ENCODE measurements at places on chromosomes 3 and 15.

DNA sequence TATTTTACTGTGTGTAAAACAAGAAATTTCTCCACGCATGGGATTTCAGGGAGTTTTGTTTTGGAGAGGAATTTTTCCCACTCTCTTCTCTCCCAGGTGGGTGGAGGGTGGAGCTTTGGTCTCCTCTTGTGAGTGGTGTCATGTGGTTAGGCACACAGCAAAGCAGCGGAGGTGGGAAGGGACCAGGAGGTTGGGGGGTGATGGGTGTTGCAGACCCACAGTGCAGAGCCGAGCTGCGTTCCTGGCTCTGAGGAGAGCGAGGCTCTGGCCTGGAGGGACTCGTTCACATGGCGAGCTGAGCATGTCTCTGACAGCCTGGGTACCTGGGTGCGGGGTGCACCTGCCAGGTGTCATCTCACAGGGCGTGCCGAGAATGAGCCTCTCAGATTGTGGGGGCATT lies 87.8 kb downstream of the RYR3 start:
- no peak for DNase-seq

- DNase-seq: no peak
Measured at GRCh38 chr3:26588931-26589330, 33.6 kb upstream of the LRRC3B start.

DNA sequence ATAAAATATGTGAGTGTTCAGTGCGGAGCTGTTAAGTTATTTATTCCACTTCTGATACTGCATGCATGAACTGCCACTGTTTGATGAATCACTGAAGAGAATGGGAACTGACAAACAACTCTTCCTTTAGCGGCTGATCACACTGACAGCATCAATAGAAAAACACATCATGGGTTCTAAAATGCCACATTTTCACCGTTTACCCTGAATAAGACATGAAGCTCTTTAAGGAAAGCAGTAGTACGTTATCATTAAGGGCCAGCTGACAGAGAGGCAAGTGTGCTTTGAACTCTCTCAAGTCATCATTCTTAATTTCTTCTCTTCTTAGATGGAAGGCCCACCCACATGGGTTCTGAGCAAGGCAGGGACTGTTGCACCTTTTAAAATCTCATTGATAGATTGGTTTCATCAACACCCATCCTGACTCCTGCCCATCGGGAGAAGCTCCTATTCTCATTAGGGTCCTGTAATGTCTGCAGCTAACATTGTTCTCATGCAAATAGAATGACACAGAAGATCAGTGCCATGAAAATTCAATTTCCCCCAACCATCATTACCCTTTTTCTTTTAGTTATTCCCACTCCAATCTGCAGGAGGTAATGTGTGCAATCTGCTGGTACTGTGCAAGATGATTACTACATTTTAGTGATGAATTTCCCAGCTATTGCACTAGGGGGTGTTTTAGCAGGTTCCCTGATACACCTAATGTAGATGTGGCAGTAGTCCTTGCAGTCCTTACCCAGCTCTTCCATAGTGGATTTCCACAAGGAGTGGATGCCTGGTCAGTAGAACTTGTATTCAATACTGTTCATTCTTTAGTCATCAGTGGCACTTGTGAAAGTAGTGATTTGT lies 119.1 kb downstream of the ROBO2 start:
- DNase-seq: no peak

DNA sequence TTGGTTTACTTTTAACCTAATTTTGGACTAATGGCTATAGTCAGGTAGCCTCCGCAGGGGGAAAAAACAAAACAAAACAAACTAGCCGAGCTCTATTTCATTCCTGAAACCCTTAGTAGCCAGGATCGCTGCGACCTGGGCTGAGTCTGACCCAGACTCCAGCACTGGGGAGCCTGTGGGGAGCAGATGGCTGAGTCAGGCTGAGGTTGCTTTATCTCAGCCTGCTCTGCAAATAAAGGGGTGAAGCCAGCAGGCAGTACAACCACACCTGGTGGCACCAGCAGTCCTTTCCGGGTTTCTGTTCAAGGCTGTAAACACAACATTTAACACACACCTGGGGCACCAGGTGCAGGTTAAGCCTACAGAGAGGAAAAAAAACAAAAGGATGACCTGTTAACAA lies 27.3 kb downstream of the ABHD2 start:
- no peak for DNase-seq

DNA sequence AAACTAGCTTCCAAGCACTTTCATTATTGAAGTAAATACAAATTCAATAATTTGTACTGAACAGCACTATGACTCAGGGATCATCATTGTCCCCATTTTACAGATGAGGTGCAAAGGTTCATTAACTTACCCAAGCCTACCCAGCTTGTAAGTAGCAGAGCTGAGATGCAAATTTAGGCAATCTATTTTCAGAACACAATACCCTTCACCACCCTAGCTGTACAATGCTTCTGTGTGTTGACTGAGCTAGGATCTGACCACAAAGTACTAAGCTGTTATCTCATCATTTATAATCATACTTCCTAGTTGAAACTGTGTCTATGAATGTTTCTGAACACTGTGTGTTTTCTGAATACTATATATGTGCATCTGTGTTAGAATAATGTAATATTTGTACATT lies 3.2 kb upstream of the ILDR1 start:
- DNase-seq: no peak

DNA sequence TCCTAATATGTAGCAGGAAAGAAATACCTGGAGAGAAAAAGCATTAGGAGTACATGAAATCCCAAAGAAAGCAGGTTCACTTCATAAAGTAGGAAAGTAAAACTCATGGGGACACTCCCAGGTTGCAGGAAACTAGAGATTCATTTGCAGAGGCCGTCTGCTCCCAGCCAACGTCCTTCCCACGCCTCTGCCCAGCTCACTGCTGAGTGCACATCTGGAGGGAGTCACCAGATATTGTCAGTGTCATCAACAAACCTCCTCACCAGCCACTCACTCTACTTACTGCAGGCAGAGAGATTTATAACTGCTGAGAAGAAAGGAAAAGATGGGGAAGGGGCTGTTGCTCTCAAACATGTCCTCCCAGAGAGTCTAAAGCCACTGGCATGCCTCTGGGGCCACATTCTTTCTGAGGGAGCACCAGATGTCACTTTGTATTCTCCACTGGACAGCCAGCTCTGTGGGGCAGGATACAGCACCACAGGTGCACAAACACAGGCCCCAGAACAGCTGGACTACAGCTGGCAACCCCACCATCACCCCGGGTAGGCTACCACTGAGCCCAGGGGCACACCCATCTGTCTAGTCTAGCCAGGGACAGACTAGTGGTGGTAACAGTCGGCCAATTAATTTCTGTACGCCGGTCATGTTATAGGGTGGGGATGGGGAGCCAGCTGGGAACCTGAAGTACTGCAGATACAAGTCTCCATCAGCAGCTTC lies 64.5 kb downstream of the NPTN start:
- no peak for DNase-seq

DNA sequence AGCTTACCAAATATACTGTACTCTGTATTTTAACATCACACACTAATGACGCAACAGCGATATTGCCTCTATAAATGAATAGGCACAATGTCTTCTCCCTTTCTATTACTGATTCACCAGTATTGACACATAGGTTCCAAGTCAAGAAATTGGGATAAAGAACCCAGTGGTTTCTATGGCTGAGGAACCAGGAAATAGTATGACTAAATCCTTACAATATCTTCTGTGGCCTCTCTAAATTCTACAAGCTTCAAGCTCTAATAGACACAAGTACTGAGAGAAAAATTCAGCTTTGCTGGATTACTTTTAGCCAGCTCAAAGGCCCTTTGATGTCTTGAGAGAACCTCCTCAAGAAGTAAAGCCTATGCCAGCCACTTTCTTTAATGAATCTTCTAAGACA lies 162.5 kb downstream of the DPH6 start:
- no peak for DNase-seq

DNA sequence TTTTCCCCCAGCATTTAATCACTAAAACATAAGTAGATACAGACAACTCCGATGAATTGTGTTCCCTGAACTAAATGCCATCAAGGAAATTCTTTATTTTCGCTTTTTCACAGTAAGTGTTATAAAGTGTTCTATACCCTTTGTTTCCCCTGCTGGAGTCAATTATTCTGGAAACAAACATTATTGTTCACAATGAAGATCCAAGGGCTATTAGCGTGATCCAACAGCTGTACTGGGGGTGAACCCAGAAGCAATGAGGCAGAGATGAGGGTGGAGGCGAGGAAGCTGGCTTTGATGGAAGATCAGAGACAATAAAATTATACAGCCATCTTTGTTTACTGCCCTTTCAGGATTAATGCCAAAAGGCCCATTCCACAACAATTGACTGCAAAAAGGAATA lies 250.3 kb upstream of the IGF1R start:
- DNase-seq: no peak

DNA sequence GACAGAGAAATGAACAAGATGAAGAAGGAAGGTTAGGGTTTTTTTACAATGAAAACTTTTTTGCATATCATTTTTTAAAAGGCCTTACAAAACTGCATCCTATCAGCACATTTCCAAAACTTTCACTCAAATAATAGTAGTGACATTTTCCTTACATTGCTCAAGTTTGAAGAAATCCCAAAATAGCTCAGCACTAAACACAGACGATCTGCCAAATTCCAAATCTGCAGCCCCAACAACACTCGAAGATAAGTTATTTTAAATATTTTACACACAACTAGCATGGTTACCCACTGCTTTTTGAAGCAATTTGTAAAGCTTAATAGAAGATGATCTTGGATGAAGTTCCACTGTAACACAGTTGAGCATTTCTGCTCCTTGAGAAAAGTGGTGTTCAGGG lies 535.6 kb upstream of the ALCAM start:
- DNase-seq: no peak

DNA sequence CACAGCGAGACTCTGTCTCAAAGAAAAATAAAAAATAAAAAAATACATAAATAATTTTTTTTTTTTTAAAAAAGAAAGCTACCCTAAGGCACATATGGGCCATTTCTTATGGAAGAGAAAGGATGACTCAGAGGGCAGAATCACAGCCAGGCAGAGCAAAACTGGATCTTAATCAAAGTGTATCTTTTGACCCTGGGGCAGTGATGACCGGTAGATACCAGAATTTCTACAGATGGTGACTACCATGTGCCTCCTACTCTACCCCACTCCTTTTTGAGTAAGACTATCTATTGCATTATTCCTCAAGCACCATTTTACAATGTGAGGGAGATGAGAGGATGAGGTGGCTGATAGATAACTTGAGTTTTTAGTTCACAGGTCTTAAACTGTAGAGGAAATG lies 26.0 kb downstream of the TARS3 start:
- DNase-seq: no peak

DNA sequence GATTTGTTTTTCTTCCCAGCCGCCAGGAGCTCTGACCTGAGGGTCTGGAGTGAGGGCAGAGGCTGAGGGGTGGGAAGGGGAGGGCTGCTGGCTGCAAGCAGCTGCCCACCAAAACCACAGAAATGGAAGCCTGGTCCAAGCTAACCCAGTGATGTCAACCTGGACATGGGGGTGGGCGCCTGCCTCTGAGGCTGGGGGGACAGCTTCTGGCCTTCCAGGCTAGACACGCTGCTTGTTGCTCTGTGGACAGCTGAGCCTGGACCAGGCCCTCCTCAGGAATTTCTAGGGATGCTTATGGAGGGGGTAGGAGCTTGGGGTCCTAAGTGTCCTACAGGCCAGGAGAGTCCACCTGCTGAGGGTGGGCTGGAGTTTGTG lies 21.4 kb downstream of the PSTPIP1 start:
- no peak for DNase-seq

DNA sequence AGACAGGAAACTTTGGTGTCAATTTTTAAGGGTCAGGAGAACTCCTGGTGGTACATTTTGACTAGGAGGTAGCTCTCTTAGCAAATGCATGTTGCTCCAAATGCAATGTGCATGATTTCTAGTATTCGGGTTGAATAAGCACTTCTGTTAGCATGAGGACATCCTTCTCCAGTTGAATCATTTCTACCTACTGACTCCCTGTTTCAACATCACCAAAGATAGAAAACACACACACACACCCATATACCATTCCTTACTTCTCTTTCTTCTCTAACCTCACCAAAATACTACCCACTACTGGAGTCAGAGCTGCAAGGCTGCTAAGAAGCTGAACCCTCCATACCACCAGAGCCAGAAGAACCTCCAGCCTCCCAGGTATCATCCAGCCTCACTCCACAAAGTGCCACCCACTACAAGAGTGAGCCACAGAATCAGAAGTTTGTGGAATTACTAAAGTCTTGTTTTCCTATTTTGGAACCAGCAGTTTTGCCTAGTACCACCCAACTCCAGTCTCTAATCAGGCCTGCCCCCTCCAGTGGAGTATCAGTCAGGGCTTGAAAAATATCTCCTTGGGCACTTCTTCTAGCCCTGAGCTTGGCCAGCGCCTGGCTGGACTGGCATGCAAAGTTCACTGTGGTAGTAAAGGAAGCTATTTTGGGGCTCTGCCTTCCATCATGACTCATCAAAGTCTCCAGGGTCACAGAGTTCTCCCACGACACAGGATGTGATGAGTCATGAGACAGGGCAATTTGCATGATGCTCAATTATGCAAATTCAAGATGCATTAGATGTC lies 110.3 kb downstream of the CYP19A1 start:
- DNase-seq: no peak

- DNase-seq: no peak
Measured at GRCh38 chr15:99180086-99180963, 69.1 kb downstream of the TTC23 start.

DNA sequence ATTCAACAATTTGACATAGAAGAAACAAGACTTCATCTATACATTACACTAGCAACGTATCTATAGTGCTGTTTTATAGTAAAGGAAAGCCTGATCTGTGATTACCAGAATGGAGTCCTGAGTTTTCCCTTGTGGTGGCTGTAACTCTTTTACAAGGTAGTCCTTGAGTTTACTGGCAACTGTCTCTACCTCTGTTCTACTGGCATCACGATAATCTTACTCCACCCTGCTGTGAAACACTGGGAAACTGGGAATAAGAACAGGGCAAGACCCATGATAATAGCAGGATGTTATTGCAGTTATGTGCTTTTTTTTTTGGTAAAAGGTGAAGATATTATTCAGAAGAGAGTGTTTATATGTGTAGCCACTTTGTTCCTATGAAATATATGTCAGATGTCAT lies 12.4 kb upstream of the HHLA2 start:
- no peak for DNase-seq

DNA sequence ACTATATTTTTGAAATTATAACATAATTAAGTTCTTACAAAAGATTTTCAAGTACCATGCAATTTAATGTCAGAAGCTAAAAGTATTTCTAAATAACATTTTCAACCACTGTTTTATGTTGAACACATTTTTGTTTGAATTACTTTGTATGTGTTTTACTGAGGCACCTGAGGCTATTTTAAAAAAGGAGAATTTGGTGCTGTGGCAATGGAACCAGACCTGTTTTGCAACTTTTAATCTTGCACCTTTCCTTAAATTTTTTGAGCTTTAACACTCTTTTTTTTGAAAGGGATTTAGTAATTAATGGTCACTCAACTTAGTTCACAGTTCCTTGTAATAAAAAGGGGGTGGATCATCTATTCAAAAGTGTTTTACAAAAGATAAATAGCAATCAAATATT lies 561.6 kb downstream of the ZBBX start:
- no peak for DNase-seq

DNA sequence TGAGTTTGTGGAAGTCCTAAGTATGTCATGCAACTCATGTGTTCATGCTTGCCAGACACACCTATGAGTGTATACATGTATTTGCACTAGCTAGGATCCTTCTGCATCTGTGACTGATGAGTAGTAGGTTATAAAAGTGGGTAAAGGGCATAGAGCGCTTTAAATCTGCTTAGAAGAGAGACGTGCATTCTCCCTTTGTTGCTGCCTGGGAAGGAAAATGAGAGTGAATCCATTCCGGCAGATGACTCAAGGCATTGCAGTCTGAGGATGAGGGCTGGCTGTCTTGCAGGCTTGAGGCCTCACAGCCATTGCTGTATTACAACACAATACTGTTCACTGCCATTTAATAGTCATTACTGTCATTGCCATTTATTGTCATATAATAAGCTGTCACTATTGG lies 120.8 kb upstream of the UMPS start:
- no peak for DNase-seq

All from NCI-H187 (cell line).